ENCODE measurements at places on chromosomes 11 and 22. TPM values are rescaled to one million over a fixed set of nuclear protein-coding genes. Genes with fewer than 3 reads are reported as not detected.

DNA sequence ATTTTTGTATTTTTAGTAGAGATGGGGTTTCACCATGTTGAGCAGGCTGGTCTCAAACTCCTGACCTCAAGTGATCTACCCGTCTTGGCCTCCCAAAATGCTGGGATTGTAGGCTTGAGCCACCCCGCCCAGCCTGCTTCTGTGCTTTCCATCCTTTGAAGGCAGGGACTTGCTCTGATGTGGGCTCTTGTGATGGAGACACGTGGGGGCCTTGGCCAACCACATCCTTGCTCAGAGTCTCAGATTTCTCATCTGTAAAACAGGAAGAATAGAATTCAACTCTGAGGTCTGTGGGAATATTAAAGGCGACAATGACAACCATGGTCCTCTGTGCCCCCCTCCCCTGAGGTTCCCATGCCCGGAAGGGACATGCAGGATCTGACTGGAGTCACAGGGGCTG lies 3.8 kb upstream of the GGA1 start:
- DNase-seq: no peak

DNA sequence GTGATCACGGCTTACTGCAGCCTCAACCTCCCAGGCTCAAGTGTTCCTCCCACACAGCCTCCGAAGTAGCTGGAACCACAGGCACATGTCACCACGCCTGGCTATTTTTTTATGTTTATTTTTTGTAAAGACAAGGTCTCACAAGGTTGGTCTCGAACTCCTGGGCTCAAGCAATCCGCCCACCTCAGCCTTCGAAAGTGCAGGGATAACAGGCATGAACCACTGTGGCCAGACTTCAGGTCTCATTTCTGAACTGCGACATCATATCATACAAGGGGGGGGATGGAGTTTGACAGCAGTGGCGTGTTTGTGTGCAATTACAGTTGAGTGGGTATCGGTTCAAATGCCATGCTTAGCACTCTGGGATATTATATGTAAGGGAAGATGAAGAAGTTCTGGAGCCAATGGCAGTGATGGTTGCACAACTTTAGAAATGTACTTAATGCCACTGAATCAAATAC lies 6.9 kb downstream of the NAALADL1 start:
- no peak for DNase-seq

GRCh38 chr11:12677131-12677530 lies 2.9 kb downstream of the TEAD1 start:
- no peak for DNase-seq

DNA sequence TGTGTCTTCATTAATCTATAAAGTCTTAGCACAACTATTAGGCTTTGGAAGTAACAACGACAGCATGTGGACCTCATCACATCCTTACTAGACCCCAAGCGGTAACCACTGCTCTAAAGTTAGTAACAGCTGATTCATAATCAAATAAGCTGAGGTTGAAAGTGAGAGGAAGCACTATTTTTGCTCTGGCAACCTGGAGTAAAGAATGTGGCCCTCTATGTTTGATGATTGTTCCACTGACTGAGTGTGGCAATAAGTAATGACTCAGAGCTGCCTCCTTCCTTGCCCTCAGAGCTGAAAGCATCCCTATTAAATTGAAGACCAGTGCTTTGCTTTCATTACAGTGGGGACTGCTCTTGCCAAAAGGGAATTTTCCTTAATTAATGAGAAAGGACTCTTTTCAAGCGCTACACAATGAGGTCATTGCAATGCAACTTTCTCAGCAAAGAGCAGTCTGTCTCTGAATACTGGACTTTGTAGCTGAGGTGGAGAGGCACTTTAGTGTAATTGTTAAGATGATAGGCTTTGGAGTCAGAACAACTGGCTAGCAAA lies 906.1 kb upstream of the RAG2 start:
- peak; percentile 99 for DNase-seq

KCNQ1 gene
- 0.35 TPM for total RNA-seq

COA4 gene
- total RNA-seq: 64.0 TPM

All from renal cortical epithelial cell (primary cell).